ENCODE measurements at places on chromosomes 1 and 21.
A peak's percentile ranks its signal among the peaks of the same experiment; 100 is the strongest.

- peak; percentile 82 for DNase-seq
These were observed 540 bp downstream of the ARHGEF2 start for GRCh38 chr1:155977690-155978324.

GRCh38 chr1:228923973-228924686 lies 188.9 kb downstream of the RHOU start:
- no peak for DNase-seq

DNA sequence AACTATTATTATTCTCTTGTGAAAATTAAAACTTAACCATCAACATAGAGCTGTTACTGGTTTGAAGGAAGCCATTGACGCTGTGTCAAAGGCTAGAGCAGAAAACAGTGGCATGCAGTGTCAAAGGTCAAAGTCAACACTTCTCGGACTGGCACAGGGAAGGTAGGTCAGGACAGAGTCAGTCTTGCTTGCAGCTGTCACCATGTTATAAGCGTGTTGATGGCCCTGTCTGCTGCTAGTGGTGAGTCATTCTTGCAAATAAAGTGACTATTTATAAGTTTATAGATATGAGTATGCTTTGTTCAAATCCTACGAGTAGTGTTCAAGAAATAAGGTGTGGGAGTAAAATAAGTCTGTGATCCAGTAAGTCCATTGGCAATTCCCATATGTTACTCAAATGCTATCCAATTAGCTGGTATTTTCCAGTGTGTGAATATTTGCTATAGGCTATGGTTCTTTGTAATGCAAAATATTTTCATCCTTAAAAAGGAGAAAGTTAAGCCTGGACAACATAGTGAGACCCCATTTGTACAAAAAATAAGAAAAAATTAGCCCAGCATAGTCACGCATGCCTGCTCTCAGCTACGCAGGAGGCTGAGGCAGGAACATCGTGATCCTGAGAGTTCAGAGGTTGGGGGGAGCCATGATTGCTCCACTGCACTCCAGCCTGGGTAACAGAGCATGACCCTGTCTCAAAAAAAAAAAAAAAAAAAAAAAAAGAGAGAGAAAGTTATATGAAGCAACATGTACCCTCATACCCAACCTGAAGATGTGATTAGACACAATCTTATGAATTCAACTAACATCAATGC lies 26.3 kb upstream of the TINAGL1 start:
- no peak for DNase-seq

DNA sequence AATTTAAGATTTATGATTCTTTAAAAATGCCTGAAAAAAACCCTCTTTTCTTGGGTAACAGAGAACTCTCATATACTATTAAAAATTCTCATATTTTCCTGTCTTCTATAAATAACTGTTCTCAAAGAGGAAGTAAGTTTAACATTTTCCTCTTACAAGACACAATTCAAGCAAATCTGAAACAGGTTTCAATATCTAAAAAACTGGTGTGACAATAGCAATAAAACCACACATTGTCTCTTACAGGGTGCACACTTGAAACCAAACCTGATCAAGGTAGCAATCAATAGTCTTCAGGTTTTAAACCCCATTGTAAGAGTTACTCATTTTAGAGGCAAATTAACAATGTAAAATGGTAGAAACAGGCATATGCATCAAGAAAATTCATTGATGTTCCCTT lies 28.0 kb downstream of the FUBP1 start:
- DNase-seq: no peak

DNA sequence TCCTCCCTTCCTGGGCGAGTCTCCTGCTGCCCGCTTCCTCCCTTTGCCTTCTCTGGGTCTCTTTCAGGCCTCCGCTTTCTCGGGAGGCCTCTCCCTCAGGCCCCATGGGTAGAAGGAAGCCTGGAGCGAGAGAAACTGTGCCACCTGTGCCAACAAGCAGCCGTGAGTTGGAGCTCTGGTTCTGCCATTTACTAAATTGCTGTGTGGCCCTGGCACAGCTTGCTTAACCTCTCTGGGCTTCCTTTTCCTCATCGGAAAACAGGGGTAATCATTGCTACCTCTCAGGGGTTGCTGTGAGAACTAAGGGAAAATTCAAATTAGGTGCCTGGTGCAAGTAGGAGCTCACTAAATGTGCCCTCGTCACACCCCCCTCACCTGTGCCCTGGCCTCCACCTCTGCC lies 80.4 kb downstream of the PAX7 start:
- no peak for DNase-seq

GRCh38 chr1:53294567-53294966 lies 33.3 kb downstream of the LRP8 start:
- no peak for DNase-seq

- DNase-seq: no peak
These were observed 25.2 kb downstream of the RUNX3 start for GRCh38 chr1:24904731-24905354.

- DNase-seq: no peak
These were observed 107.4 kb upstream of the CASZ1 start for GRCh38 chr1:10903821-10904220.

GRCh38 chr1:161511018-161511755 lies 5.9 kb downstream of the FCGR2A start:
- no peak for DNase-seq
